ENCODE measurements at places on chromosomes 1 and 21. TPM values are rescaled to one million over a fixed set of nuclear protein-coding genes. Genes with fewer than 3 reads are reported as not detected.

The CFAP107 gene
- not detected for total RNA-seq

The PCBP3 gene
- total RNA-seq, result 6.2 TPM

The CFH gene
- total RNA-seq, result 320 TPM

The KRTAP7-1 gene
- total RNA-seq, result not detected

The ORC1 gene
- total RNA-seq, result 10.5 TPM

The TRAF5 gene
- total RNA-seq, result 5.2 TPM

The SPRR5 gene
- total RNA-seq, result not detected

The HPDL gene
- total RNA-seq, result 0.56 TPM

The FMO4 gene
- 0.96 TPM for total RNA-seq

The TTLL7 gene
- total RNA-seq, result 19.4 TPM

The OR2M3 gene
- not detected for total RNA-seq

The OR2T11 gene
- not detected for total RNA-seq

The GPR137B gene
- total RNA-seq, result 20.3 TPM

The ACBD3 gene
- 95.6 TPM for total RNA-seq

The OR2G6 gene
- not detected for total RNA-seq

The CCDC181 gene
- total RNA-seq, result 1.7 TPM

The TUFT1 gene
- 11.3 TPM for total RNA-seq

The AGRN gene
- total RNA-seq, result 25.9 TPM

The SPRR2G gene
- not detected for total RNA-seq

The SLC50A1 gene
- 27.3 TPM for total RNA-seq

The DBT gene
- total RNA-seq, result 6.8 TPM

The CATSPERE gene
- total RNA-seq, result 1.7 TPM

The UBE2J2 gene
- total RNA-seq, result 31.3 TPM

The RUNX1 gene
- total RNA-seq, result 31.0 TPM

The CTSS gene
- total RNA-seq, result 12.4 TPM

The GRIK1 gene
- total RNA-seq, result not detected

The NTNG1 gene
- 1.3 TPM for total RNA-seq

The APOBEC4 gene
- not detected for total RNA-seq

The SDCCAG8 gene
- 113 TPM for total RNA-seq

The NTMT2 gene
- not detected for total RNA-seq

The LDLRAP1 gene
- total RNA-seq, result 21.1 TPM

The CDA gene
- not detected for total RNA-seq

The SIM2 gene
- total RNA-seq, result 5.4 TPM

The GUCA2A gene
- total RNA-seq, result not detected

The TMCC2 gene
- 2.3 TPM for total RNA-seq

The S100A2 gene
- total RNA-seq, result 0.85 TPM

The FAM177B gene
- total RNA-seq, result not detected

The C4BPA gene
- not detected for total RNA-seq

The FLG2 gene
- not detected for total RNA-seq

The HMGCS2 gene
- total RNA-seq, result not detected

The ANKRD34A gene
- total RNA-seq, result 0.28 TPM

The ZNHIT6 gene
- total RNA-seq, result 12.1 TPM

The ERICH3 gene
- not detected for total RNA-seq

The KIF1B gene
- total RNA-seq, result 25.1 TPM

The E2F2 gene
- total RNA-seq, result under 0.01 TPM

The AJAP1 gene
- total RNA-seq, result under 0.01 TPM

The PODN gene
- total RNA-seq, result 5.6 TPM
